Left lung (tissue), 14 donors: ENCODE measurements at places on chromosomes 3 and 15. TPM values are rescaled to one million over a fixed set of nuclear protein-coding genes. Genes with fewer than 3 reads are reported as not detected.
A peak's percentile ranks its signal among the peaks of the same experiment; 100 is the strongest.

MUC20 gene
- 7.7 TPM for total RNA-seq

- H3K4me1 ChIP-seq = peaks cover 17% of the 10 kb centered on the region
- H3K36me3 ChIP-seq = no peaks in the 10 kb centered on the region
- H3K4me3 ChIP-seq = no peak overlapping the region
Observed at GRCh38 chr15:41921639-41922038, 27.8 kb upstream of the SPTBN5 start.

DNA sequence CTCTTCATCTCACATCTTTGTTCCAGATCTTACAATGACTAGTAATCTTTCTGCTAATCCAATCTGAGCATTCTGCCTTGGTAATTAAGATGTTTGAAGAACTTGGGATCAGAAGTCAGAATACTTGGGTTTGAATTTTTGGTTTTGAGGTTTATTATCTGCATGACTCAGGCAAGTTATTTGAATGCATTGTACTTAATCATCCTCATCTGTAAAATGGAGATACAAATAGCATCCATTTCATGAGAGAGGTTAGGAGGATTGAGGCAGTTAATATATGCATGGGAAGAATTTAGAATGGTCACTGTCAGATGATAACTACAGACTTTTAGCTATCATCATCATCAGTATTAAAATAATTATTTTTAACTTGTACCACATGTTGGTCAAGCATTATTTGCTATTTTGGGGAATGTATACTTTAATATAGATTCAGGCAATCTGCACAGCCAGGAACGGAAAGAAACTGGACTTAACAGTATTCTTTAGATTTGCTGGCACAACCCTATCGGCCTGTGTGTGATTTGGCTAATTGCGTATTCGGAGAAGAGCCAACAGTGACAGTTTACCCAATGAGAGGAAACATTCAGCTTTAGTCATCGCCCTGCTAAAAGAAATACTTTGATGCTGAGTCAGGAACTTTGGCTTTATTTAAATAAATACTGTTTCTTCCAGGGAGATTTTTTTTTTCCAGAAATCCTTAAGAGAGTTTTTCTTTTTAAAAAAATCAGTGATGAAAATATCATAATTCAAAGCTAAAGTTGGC, 600.0 kb downstream of the ROBO1 start:
- H3K36me3 ChIP-seq = no peaks in the 10 kb centered on the region
- no peak overlapping the region for H3K4me3 ChIP-seq
- H3K27ac ChIP-seq = no peak overlapping the region
- peak; percentile 89 for DNase-seq

DNA sequence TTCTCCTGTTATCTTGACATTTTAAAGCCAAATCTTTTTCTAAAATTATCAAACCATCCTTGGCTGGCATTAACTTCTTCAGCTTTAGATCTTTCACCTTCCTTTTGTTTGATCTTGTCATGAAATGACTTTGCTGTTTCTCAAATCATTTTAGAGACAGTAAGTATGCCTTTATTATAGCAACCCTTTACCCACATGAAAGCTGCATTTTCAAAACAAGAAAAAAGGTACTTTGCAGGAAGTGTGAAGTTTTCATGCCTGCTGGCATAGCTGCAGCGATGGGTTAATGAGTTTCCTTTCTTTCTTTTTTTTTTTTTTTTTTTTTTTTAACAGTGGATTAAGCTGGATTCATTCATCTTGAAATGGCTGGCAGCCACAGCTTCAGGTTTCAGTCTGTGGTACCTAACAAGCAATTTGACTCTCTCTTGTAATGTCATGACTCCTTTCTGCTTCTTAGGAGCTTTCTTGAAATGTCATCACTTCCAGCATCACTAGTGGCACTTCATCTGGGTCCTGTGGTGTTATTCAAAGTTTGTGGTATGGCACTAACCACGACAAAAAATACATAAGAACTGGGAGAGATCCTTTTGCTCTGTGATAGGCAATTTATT, 18.8 kb downstream of the SLC25A26 start:
- H3K4me3 ChIP-seq = no peak overlapping the region
- no peaks in the 10 kb centered on the region for H3K27me3 ChIP-seq
- H3K27ac ChIP-seq = no peak overlapping the region
- H3K36me3 ChIP-seq = peaks cover 30% of the 10 kb centered on the region
